ENCODE measurements at places on chromosomes 13 and 19.

GRCh38 chr13:23778002-23778652, 111.1 kb downstream of the MIPEP start:
- no peak for DNase-seq

DNA sequence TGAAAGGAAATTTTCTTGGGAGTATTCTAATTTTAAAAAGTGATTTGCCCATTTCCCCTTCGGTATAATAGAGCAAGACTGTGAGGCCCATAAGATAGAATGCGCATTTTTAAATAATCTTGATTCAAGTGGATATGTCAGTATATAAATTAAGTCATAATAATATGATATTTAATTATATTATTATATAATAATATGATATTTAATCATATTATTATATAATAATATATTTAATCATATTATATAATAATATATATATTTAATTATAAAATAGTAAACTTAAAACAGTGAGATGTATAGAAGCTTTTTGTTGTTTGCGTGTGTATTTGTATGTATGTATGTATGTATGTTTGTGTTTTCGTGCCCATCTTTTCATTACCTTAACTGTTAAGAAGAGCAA, 682.5 kb downstream of the PCDH9 start:
- no peak for DNase-seq

DNA sequence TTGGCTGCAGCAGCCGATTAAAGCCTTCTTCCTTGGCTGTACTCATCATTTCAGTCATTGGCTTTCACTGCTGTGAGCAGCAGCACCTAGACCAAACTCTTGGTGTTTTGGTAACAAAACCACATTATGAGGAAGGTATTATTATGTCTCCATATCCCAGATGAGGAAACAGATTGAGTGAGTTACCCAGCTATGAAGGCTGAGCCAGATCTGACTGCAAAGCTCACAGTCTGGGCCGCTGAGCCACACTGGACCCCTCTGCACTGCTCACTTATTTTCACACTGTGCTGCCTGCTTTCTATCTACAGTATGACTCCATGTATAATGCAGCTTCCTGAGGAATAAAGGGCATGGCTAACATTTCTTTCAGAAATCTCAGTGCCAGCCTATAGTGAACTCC, 24.5 kb downstream of the CRYL1 start:
- DNase-seq, result no peak

DNA sequence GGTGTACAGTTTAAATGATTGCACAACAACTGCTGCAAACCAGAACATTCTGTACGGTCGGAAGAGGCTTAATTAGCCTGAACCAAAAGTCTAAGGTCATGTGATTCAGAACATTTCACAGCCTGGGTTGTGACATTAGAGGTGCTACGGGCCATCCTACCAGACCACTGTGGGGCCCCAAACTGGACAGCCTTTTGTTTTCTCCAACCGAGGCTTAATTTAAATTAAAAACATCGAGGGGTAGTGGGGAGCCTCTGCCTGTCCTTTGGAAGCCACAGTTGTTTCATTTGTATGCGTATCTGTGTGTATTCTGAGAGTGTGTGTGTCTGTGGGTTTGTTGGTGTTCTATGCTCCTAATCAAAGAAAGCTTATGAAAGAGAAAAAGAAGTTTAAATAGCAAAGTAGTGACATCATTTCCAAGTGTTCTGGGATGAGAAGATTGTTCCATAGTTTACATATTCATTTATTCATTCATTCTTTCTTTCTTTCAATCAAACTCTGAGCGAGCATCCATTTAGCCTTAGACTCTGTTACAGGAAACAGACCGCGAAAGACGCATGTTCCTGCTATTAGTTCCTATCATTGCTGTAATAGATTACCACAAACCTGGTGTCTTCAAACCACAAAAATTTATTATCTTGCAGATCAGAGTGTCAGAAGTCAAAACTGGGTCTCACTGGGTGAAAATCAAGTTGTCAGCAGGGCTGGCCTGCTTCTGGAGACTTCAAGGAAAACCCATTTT, 444.8 kb downstream of the FOXO1 start:
- DNase-seq, result peak; percentile 67

Data from activated effector memory CD4-positive, alpha-beta T cell treated with anti-CD3 and anti-CD28 coated beads, Interleukin-2, amount 50 U/mL, for 16 hours (primary cell).